Dermis blood vessel endothelial cell (primary cell): ENCODE measurements at places on chromosomes 12 and 14. TPM values are rescaled to one million over a fixed set of nuclear protein-coding genes. Genes with fewer than 3 reads are reported as not detected.
A peak's percentile ranks its signal among the peaks of the same experiment; 100 is the strongest.

GRCh38 chr14:54177019-54177418, 219.8 kb upstream of the CDKN3 start:
- DNase-seq: no peak

- DNase-seq: peak; percentile 20
These were observed 4.2 kb downstream of the MLXIP start for GRCh38 chr12:122082621-122083356.

The TSHR gene
- not detected in 2 replicates for total RNA-seq

The PIWIL1 gene
- total RNA-seq: not detected in 2 replicates

DNA sequence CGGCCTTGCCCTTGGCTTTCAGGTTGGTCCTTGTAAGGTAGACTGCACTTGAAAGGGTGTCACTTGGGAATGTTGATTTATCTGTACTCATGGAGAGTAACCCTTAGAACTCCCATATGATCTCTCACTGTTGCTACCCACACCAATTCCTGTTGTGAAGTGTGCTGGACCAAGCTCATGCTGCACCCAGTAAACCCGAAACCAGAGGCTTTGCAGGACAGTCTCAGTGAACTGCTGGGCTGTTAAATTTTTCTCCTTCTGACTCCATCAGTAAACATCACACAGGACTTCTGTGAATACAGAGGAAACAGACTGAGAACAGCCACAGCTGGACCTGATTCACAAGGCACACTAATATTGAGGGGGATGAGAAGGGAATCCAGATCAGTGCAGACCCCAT, 783.0 kb downstream of the TMEM121 start:
- DNase-seq: no peak

DNA sequence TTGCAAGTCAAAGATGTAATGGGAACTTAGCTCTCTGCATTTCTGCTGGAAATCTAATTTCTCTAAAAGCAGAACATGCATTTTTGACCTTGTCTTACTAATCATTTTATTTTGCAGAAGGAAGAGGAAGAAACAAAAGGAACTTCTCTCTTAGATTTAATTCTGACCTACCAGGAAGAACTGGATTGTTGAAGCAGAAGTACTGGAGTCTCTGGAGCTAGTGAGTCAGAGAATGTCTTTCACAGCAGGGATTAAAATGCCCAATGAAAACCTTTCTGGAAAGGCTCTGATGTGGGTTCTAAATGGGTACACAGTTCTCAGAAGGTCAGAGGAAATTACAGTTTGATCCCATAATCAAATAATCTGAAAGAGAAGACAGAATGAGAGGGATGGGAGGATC, 70.8 kb upstream of the GNG2 start:
- DNase-seq: no peak

The MUCL1 gene
- total RNA-seq: not detected in 2 replicates

DNA sequence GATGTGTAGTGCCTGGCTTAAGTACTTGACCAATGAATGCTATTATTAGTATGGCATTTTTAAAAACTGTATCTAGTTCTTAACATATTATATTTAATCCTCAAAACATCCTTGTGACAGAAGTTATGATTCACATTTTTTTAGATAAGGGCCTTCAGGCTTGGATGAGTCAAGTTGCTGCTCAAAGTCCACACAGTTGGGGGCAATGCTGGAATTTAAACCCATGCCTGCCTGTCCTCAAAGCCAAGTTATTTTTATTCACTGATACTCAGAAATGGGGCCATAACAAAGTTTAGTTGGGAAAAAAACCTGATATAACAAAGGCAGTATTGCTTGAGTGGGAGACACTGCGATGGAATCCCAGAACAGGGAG, 50.6 kb downstream of the RFX4 start:
- no peak for DNase-seq

- DNase-seq: no peak
These were observed 4.4 kb upstream of the ARHGAP5 start for GRCh38 chr14:32072676-32073075.

The LRFN5 gene
- total RNA-seq: not detected in 2 replicates

The INSM2 gene
- total RNA-seq: not detected in 2 replicates

The MAP1LC3B2 gene
- total RNA-seq: 0.19 TPM in 1 of 2 replicates, not detected in the other

GRCh38 chr12:124556896-124557501, 10.4 kb downstream of the NCOR2 start:
- DNase-seq: no peak

The TSPAN8 gene
- total RNA-seq: 0.23 TPM in 1 of 2 replicates, not detected in the other

DNA sequence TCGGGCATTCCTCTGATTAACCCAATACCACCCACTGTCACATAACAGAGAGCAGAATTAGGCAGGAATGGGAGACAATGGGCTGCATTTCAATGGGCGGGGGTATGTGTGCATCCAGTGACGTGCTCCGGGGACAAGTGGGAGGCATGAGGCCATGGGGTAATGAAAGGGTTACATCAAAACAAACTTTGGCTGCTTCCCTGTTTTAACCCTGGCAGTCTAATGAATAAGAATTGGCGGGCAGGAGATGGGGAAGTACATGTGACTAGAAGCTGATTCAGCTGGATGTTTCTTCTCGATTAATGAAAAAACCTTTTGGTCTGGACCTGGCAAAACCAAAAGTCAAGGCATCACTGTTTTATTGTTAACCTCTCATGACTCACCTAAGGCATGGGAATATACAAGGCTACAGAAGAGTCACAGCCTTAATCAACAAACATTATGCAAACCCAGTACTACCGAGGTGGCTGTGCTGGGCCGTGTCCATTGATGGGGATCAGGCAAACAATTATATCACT, 44.2 kb downstream of the SOCS2 start:
- DNase-seq: no peak

- DNase-seq: no peak
These were observed 84.2 kb downstream of the LRRK2 start for GRCh38 chr12:40309001-40309400.
